ENCODE measurements at places on chromosomes 1 and 21.
A peak's percentile ranks its signal among the peaks of the same experiment; 100 is the strongest.

DNA sequence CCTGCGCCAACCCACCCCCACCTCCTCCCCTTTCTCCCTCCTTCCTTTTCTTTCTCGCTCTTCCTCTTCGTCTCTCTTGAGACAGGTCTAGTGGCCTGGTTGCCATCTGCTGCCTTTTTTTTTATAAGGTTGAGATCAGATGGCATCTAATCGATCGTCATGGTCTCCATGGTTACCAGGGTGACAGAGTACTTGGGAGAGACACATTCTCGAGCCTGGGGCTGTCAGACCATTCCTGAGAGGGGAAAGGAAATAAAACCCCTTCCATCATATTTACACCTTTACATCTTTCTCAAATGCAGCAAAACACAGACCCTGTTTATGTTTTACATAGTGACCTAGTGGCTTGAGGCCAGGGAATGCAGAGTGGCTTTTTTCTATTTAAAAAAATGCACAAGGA, 53.5 kb upstream of the SLC22A15 start:
- no peak for DNase-seq

GRCh38 chr21:15283138-15283537, 218.3 kb upstream of the NRIP1 start:
- DNase-seq: no peak

GRCh38 chr21:25708467-25709065, 26.1 kb downstream of the ATP5PF start:
- peak; percentile 11 for DNase-seq

- DNase-seq: no peak
Measured at GRCh38 chr1:25728301-25728935, 71.6 kb upstream of the SELENON start.

DNA sequence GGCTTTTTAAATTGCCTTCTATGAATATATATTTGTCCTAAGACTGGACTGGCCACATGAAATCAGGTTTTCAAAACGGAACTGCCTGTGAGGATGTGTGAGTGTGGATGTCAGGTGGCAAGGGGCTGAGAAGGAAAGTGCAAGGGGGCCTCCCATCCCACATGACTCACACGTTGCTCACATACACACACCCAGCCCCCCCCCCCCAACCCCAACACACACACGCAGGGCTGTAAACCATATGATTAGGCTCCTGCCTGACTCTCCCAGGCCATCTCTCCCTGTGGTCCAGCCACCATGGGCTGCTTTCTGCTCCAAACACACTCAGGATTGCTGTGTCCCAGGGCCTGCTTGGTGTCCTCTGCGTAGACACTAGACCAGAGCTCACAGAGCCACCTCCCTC, 22.4 kb downstream of the DEGS1 start:
- peak; percentile 60 for DNase-seq

DNA sequence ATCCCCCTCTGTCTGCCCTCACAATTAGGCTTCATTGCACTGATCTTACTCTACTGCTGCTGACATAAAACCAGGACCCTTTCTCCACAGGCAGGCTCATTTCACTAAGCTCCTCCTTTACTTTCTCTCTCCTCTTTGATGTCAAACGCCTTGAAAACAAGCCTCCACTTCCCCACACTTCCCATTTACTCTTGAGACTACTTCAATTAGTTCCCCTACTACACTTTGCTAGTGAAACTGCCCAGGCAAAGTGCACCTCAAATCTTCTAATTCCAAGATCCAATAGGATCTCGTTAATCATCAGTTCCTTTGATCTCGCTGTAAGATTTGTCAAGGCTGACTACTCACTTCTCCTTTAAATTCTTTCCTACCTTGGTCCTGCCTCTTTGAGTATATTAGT, 5.9 kb upstream of the CDC20 start:
- DNase-seq: no peak

DNA sequence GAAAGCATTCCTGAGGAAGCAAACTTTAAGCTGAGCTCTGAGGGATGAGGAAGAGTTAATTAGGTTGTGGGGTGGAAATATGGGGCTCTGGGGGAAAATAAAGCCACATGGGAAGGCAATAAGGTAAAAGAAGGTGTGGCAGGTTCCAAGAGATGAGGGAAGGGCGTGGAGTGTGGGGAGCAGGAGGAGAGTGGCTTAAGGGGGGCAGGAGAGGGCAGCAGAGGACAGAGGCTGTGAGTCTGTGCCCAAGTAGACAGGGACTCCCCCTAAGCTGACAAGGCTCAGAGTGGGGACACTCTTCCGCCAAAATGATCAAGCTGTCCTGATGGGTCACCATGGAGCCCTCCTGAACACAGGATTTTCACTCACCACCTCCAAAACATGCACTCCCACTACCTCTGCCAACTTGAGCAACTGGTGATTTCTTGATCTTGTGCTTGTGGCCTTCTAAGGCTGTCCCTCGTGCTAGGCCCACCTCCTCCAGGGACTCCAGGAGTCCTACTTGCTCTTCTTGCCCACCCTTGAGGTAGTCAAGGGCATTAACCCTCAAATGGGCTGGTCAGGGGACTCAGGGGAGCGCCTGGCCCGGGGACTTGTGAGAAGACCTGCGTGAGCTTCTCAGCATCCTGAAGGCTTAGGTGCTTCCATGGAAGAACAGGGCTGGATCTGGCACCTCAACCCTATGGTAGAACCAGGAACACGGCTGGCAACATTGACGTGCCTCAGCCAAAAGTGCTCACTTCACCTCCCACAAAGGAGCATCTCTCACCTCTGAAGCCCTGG, 23.4 kb downstream of the DMAP1 start:
- no peak for DNase-seq

- no peak for DNase-seq
Measured at GRCh38 chr1:47935856-47936255, 61.3 kb downstream of the TRABD2B start.

DNA sequence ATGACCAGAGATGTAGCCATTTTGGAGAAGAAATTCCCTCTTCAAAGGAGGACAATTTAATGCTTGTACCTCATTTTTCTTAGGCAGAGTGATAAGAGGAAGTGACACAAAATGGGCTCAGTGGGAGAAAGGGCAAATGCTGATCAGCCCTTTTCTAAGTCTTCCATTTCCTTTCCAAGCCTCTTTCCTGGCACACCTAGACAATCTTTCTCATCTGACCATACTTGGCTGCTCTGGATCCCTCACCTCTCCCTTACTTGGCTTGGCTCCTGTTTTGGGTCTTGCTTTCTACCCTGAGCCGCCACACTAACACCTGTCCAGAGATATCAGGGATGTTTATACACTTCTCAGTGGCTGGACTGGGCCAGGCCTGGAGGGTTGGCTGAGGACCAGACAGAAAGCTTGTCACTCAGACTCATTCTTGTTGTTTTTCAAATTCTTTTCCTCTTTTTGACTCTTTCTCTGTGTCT, 13.1 kb downstream of the TXNIP start:
- DNase-seq: no peak

DNA sequence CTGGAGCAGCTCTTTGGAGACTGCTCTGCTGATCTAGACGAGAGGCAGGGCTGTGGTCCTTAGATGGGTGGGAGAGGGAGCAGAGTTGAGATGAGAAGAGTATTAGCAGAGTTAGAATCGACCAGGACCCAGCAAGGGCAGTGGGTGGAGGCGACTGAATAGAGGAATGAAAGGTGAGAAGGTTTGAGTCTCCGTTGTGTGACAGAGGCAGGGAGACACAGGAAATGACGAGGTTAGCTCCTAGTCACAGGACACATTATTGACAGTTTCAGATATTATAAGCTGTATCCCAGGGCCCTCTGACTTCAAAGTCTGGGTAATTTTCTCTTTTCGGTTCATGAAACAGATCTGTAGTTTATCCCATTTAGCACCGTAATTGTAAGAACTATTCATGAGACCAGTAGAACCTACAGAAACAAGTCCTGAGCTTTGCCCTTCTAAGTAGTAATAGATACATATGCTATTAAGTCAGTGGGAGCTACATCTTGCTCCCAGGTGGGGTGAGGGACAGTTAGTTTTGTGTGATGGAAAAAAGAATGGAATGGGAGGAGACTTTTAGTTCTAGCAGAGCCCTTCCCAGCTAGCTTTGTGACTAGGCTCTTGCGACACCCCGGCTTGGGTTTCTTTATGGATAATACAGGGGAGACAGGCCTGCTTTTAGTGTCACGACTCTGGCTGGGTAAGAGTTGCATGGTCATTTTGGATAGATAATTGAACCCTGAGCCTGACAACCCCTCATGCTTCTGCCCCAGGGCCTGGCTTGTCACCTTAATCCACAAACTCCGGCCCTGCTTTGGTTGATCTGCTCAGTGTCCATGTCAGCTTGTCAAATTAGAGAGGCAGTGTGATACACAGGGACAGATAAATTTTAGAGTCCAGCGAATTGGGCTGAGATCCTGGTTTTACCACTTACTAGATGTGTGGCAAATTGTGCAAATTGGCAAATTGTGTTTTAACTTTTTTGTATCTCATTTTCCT, 70.2 kb downstream of the UCK2 start:
- no peak for DNase-seq

- no peak for DNase-seq
Measured at GRCh38 chr1:229913489-229913888, 153.5 kb upstream of the GALNT2 start.

DNA sequence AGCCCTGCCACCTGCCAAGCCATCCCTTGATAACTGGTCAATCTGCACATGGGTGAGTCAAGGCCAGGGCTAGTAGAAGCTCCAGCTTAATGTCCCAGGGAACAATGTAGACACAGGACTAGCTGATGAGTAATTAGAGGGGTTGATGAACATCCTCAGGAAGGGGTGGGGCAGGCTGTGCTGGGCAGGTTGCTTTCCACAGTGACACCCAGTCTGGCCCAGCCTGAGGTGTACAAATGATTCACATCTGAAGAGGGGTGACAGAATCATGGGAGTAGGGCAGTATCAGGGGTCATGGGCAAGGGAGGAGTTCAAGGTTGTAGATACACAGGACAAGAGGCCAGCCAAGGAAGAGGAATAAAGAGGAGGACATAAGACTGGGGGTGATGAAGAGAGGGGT, 4.3 kb downstream of the LPAR3 start:
- no peak for DNase-seq

- DNase-seq: no peak
Measured at GRCh38 chr1:53470584-53470983, 11.4 kb downstream of the DMRTB1 start.

- DNase-seq: no peak
Measured at GRCh38 chr21:42523941-42524340, 10.3 kb downstream of the SLC37A1 start.

DNA sequence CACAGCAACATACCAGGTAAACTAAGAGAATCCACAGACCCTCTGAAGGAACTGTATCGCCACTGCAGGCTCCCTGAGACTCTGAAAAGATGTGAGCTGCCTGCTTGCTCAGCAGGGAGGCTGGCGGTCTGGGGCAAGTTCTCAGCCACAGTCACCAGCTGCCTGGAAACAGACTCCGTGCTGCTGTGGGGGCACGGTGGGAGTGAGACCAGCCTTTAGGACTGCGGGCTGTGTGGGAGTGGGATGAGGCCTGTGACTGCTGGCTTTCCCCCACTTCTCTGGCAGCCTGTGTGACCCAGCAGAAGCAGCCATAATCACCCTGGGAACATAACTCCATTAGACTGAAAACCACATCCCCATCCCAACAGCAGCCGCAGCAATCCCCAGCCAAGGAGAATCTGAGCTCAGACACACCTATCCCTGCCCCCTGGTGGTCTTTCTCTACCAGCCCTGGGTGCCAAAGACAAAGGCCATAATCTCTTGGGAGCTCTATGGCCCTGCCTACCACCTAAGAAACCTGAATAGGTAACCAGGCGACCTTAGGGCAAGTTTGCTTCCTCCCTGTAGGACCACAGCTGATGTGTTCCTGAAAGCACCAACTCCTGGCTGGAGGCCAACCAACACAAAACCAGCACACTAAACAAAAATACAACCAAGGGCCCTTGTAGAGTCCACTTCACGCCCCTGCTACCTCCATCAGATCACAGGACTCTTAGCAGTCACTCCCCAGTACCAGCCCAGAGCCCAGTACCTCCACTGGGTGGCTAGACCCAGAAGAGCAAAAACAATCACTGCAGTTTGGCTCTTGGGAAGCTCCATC, 151.5 kb downstream of the SMYD3 start:
- no peak for DNase-seq

GRCh38 chr1:239025223-239025622, 361.1 kb upstream of the CHRM3 start:
- DNase-seq: no peak

DNA sequence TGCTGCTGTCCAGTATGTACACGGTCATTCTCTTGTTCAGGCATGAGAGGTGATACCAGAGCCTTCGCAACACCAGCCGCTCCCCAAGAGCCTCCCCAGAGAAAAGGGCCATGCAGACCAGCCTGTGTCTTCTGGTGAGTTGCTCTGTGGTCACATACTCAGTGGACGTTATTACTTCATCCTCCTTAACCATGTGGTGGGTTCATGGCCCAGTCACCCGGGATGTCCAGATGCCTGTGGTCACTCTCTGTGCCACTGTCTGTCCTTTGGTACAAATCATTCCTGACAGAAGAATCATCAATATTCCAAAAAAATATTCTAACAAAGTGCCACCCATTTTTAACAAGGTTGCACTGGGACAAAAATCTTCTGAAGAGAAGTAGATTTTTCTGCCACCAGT, 8.8 kb upstream of the ZNF124 start:
- DNase-seq: no peak

DNA sequence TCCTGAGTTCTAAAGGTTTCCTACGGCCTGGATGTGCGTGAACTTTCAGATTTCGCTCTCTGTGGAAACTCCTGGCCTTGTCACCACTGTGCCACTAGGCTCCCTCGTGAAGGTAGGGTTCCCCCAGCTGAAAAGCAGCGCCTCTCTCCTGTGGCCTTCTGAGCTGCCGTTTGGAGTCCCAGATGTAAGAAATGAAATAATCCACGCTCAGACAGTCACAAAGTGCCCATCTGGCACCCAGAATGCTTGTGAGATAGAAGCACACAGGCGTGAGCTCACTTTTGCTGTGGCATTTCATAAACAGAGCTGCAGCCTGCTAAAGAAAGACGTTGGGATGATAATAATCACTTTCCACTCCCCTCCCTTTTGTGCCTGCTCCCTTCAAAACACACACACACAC, 65.8 kb downstream of the LMO4 start:
- no peak for DNase-seq

DNA sequence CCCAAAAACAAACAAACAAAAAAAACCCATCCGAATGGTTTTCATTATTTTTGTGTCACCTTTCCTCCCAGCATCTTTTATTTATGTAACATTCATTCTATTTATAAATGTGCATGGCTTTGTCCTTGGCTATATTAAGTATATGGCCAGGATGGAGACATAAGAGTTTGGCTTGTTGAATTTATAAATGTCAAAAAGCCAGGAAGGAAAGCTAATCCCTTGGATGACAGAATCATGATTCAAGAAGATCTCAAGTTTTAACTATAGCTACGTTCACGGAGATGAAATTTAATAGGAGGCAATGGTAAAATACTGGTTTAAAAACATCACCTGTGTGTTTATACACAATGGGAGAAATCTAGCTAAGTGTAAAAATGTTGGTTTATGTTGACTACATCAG, 5.0 kb downstream of the CEP170 start:
- no peak for DNase-seq

All from fibroblast of skin of left biceps (primary cell).